Activated CD4-positive, alpha-beta memory T cell treated with anti-CD3 and anti-CD28 coated beads for 36 hours (primary cell): ENCODE measurements at places on chromosomes 5 and 9.

DNA sequence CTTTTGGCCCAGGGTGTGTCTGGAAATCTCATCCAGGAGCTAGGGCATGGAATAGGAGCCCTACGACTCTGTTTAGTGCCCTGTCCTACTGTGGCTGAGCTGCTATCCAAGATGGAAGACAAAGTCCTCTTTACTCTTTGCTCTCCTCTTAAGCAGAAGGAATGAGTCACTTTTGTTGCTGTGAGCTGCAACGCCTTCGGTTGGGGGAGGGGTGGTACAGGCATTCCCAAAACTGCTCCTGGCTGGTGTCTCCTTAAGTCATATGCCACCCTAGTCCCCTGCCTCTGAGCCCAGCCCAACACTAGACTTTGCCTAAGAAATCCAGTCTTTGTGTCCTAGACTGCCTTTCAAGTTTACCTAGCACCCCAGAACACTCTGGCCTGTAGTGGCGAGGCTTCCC is 99.9 kb downstream of the PRR16 start:
- DNase-seq, result no peak

- DNase-seq, result no peak
Measured at GRCh38 chr5:67908126-67908765, 307.3 kb upstream of the PIK3R1 start.

- DNase-seq, result no peak
Measured at GRCh38 chr5:27727254-27727653, 688.9 kb upstream of the CDH9 start.

- no peak for DNase-seq
Measured at GRCh38 chr5:143952809-143953208, 140.8 kb downstream of the HMHB1 start.

- no peak for DNase-seq
Measured at GRCh38 chr5:27706832-27707231, 668.4 kb upstream of the CDH9 start.

DNA sequence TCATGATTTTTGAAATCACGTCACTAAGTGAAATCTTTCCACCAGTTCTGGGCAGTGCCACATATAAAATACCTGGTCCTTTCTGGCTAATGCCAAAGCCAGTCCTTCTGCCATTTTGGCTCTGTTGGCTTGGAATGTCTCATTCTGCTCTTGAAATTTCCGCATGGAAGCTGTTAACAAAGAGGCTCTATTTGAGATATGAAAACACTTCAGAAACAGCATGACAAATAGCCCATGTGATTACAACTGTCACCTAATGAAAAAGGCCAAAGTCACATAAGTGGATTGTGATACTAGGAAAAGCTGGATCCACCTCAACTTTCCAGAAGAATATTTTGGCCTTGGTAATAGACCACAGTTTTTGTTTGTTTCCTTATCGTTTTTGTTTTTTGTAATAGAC is 12.8 kb downstream of the GOLGA1 start:
- DNase-seq, result no peak

GRCh38 chr5:161084115-161084514 is 232.1 kb upstream of the ATP10B start:
- DNase-seq, result no peak

- DNase-seq, result no peak
Measured at GRCh38 chr9:77999231-77999631, 32.4 kb downstream of the GNAQ start.
